ENCODE measurements at places on chromosomes 7 and 10. TPM values are rescaled to one million over a fixed set of nuclear protein-coding genes. Genes with fewer than 3 reads are reported as not detected.

GRCh38 chr10:74963549-74963948 is 137.1 kb downstream of the KAT6B start:
- peaks cover 8% of the 10 kb centered on the region for H3K4me1 ChIP-seq
- H3K4me3 ChIP-seq: no peak overlapping the region
- H3K27me3 ChIP-seq: no peaks in the 10 kb centered on the region
- DNase-seq: no peak
- H3K27ac ChIP-seq: no peak overlapping the region

GRCh38 chr10:124302951-124303505 is 115.7 kb downstream of the OAT start:
- H3K4me1 ChIP-seq: no peaks in the 10 kb centered on the region
- H3K27me3 ChIP-seq: no peaks in the 10 kb centered on the region
- H3K4me3 ChIP-seq: no peak overlapping the region
- no peak for DNase-seq
- no peak overlapping the region for H3K27ac ChIP-seq

- no peak overlapping the region for H3K27ac ChIP-seq
- H3K4me3 ChIP-seq: no peak overlapping the region
- no peaks in the 10 kb centered on the region for H3K4me1 ChIP-seq
Measured at GRCh38 chr7:20030417-20030816, 186.8 kb downstream of the MACC1 start.

GRCh38 chr10:94878649-94879048 is 59.8 kb upstream of the CYP2C9 start:
- H3K27me3 ChIP-seq: no peaks in the 10 kb centered on the region
- DNase-seq: no peak
- no peaks in the 10 kb centered on the region for H3K4me1 ChIP-seq
- no peaks in the 10 kb centered on the region for H3K36me3 ChIP-seq
- H3K27ac ChIP-seq: no peak overlapping the region

DOCK1 gene
- total RNA-seq: 55.7 TPM

All from upper lobe of left lung (tissue), 6 donors.